Natural killer cell treated with Interleukin-12 subunit alpha and Interleukin-12 subunit beta and Interleukin-15 and Interleukin-18, amount 100 ng/mL, for 72 hours (primary cell): ENCODE measurements at places on chromosomes 1 and 21. TPM values are rescaled to one million over a fixed set of nuclear protein-coding genes. Genes with fewer than 3 reads are reported as not detected.

Gene FCRL1
- not detected for total RNA-seq

Gene SRGAP2B
- total RNA-seq: 64.4 TPM

Gene GJB3
- not detected for total RNA-seq

Gene GAS5
- total RNA-seq: 391 TPM

Gene ZNF678
- total RNA-seq: 5.7 TPM

Gene NEK2
- total RNA-seq: 12.8 TPM

Gene VWA5B1
- total RNA-seq: not detected

Gene CLIC4
- 11.0 TPM for total RNA-seq

Gene OR10J1
- total RNA-seq: not detected

Gene INSRR
- 0.14 TPM for total RNA-seq

Gene OR2L3
- not detected for total RNA-seq

Gene FMO3
- total RNA-seq: not detected

Gene GNG12
- total RNA-seq: 0.21 TPM

Gene JUN
- total RNA-seq: 62.2 TPM

Gene HSPB7
- not detected for total RNA-seq

Gene TMEM9
- total RNA-seq: 21.5 TPM

Gene PM20D1
- not detected for total RNA-seq

Gene TAL1
- total RNA-seq: not detected

Gene SPSB1
- total RNA-seq: 1.4 TPM

Gene RNU1-3
- total RNA-seq: 3,879 TPM
